ENCODE measurements at places on chromosomes 2 and 18.

DNA sequence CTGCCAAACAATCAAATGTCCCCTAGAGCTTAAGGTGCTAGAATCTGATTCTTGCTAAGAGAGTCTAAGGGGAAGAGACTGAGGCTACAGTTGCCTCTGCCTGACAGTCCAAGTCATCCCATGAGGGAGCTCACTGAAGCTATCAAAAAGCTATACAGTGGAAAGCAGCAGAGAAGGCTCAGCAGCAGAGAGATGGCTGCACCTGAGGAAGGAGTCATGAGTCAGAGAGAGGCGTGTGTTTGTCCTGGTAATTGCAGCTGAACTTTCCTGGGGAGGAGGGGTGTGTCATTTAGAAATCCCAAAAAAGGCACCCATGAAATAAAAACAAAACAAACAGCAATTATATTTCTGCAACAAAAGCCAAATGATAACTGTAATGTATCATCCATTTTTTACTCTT is 305.2 kb upstream of the UBE2E3 start:
- DNase-seq = no peak

GRCh38 chr2:49251766-49252165 is 97.5 kb upstream of the FSHR start:
- peak; percentile 81 for DNase-seq

DNA sequence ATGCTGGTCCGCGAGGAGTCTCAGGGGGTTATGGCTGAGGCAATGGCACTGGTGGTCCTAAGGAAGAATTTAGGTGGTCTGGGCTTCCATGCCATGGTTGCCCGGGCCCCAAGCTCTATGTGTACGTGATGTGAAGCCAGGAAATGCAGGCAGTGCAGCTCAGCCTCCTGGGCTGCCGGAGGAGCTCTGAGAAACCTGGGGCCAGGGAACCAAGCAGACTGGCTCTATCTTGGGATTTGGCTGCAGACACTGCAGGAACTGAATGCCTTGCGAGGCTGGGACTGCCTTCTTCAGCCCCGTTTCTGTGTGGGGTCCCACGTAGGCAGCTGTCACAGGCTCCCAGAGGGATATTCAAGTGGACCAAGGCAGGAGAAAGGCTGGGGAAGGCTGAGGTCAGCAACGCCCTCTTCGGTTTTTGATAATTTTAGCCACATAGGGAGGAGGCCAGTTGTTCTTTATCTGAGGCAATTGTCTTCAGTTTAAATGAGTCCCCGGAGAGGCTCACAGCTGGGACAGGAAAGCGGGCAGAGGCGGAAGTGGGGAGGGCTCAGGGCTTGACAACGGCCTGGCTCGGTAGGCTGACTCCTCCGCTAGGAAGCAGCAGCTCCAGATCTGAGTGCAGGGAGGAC is 77.7 kb downstream of the RHOB start:
- DNase-seq = no peak

DNA sequence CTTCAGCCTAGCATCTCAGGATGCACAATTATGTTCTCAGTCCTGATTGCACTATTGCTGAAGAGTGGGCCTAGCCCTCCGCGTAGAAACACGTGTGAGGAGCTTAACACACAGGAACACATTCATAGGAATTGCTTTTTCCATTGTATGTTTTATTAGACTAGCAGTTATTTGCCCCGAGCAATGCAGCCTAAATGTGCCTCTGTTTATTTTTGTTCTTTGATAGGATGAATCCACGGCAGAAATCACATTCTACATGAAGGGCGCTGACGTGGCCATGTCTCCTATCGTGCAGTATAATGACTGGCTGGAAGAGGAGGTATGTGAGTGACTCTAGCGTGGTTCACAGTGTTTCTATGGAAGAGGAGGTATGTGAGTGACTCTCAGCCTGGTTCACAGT is 65.9 kb upstream of the NFATC1 start:
- DNase-seq = no peak

DNA sequence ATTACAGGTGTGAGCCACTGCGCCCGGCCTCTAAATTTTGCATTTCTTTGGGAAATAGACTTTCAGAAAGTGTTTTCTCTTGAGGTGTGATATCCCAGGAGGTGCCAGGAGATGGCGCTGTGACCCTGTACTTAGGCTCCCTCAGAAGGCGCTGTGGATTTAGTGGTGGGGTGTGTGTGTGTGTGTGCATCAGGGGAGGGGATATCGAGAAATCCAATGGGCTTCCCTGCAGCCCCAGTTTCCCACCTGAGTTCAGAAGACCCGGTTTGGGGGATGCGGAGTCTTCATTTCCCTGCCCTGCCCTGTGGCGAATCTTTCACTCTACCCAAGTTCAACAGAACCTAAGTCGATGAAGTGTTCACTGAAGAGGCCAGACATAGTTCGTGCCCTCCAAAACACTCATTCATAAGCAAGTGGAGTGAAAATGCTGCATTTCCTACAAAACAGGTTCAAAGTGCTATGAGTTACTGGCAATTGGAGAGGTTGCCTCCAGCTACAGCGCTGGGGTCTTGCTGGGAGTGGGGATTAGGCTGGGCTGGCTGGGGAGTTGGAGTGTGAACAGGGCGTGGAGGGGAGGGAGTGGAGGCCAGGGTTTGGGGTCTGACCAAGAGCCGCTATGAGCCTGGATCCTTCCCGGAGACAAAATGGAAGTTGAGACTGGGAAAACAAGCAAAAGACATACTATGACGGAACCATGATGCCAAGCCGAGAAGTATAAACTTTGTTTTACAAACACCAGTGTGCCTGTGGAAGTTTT is 6.5 kb upstream of the WNT6 start:
- no peak for DNase-seq

- no peak for DNase-seq
Observed at GRCh38 chr2:72092111-72092510, 55.6 kb downstream of the CYP26B1 start.

Measured in HS-5 (cell line).